ENCODE measurements at places on chromosomes 7 and 10.
A peak's percentile ranks its signal among the peaks of the same experiment; 100 is the strongest.

- DNase-seq, result no peak
Measured at GRCh38 chr10:93771354-93771753, 13.6 kb downstream of the LGI1 start.

GRCh38 chr7:111103678-111104274, 12.8 kb downstream of the LRRN3 start:
- DNase-seq, result no peak

DNA sequence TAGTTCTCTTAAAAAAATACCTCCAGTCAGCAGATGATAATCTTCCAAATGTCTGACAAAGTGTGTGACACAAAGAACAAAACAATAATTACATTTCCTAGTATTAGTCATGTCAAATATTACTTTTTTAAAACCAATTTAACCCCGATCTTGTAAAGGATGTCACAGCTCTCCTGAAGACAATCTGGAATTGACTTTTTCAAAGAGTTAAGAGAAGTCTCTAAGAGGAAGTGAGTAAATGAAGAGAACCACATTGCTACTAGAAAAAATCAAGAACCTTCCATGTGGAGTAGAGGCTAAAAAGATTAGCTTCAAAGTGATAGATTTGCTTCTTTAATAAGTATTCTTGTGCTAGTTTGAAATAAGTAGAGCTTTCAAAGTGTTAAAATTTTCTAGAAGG, 218.2 kb upstream of the IMMP2L start:
- no peak for DNase-seq

DNA sequence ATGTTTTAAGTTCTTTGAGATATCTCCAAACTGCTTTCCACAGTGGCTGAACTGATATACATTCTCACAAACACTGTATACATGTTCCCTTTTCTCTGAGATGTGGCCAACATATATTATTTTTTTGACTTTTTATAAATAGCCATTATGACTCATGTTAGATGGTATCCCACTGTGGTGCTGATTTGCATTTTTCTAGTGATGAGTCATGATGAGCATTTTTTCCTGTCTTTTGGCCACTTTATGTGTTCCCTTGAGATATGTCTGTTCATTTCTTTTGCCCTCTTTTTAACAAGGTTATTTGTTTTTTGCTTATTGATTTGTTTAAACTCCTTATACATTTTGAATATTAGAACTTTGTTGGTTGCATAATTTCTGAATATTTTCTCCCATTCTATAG, 1055.1 kb downstream of the NXPH1 start:
- peak; percentile 68 for DNase-seq

DNA sequence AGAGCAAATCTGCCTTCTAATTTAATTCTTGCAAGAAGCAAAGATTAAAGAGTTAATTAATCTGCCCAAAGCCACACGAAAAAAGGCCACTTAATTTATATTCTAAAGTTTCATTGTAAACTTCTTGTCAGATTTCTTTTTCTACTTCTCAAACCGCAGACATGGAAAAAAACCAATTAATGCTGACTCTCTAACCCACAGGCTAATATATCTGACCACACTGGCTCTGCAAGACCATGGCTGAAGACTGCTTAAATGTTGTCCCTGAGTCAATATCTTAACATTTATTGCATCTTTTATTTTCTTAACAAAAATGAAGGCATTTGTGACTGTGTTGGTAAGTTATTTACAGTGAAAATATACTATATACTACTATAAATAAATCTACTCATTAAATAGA, 234.0 kb upstream of the SP8 start:
- DNase-seq, result no peak

- DNase-seq, result no peak
Measured at GRCh38 chr7:138941545-138941944, 39.6 kb downstream of the KIAA1549 start.

DNA sequence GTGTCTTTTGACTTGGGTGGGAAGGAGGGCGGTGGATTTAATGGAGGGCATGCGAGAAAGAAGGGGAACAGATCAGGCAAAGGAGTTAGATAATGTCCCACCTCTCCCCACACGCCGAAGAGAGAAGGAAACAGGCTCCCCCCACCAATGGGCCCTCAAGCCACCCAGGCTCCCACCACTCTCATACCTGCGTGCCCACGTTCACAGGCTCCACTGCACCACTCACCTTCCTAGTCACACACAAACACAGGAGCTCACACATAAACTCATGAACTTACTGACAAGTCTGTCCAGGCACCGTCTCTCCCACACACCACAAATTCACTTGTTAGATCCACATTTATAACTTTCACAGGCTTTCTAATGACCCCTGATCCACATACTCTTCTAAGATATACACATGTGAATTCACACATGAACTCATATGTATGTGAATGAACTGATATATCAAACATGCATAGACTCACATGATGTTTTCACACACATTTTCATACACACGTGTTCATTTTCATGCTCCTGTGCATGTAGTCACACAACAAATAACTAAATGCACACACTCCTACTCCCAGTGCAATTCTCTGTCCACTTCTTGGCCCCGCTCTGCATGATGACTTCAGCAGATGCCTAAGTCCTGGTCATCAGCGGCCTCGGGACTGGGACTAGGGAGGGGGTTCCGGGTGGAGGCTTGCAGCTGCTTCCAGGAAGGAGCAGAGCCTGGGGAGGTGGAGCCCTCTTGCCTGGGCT, 1.5 kb downstream of the LZTS2 start:
- DNase-seq, result peak; percentile 92

GRCh38 chr7:43441231-43442130, 141.4 kb upstream of the STK17A start:
- DNase-seq, result no peak

DNA sequence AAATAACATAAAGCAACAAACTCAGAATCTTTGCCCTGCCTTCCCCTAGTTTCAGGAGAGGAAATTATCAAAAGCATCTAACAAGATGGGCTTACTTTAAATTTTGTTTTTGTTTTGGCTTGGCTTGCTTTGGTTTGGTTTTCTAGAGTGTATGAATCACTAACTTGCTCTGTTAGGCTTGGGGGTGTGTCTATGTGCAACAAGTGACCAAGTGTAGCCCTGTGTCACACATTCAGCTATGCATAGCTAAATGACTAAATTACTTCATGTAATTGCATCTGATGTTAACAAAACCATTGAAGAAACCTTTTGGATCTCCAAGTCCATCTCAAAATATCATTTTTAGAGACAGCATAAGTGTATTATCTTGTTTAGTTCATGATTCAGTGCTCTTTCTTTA, 251.0 kb downstream of the TFEC start:
- DNase-seq, result no peak

DNA sequence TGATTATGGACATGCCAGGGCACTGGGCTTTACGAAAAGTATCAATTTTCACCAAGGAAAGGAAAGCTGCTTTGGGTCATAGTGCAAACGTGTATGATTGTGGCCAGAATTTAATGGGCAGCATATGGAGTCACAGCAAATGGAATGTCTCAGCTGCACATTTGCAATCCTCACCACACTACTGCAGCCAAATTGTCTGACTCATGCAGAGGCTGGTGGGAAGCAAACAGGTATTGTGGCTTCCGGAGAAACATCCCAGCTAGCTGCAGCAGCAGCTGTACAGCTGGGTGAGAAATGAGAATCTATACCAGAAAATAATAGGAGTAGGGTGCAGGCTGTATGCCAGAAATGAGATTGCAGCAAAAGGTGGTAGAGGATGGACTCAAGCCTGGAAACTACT, 374.7 kb upstream of the VWC2 start:
- DNase-seq, result peak; percentile 0

DNA sequence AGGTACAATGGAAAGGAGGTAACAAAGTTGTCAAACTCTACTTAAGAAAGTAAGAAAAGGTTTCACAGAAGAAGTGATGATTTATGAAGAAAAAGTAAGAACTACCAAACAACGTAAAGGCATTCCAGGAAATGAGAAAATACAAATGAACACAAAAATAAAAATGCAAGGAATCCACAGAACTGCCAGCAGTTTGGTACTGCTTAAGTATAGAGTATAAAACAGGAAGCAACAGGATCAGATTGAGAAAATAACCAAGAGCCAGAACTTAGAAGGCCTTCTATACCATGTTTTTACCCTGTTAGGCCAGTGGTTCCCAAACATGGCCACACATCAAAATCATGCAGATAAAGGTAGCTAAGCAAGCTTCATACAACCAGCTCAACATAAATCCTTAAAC, 9.2 kb downstream of the NDUFA5 start:
- peak; percentile 38 for DNase-seq

GRCh38 chr7:30162622-30163124, 27.9 kb downstream of the MTURN start:
- peak; percentile 65 for DNase-seq

- DNase-seq, result no peak
Measured at GRCh38 chr7:16754856-16755317, 1.3 kb downstream of the TSPAN13 start.

DNA sequence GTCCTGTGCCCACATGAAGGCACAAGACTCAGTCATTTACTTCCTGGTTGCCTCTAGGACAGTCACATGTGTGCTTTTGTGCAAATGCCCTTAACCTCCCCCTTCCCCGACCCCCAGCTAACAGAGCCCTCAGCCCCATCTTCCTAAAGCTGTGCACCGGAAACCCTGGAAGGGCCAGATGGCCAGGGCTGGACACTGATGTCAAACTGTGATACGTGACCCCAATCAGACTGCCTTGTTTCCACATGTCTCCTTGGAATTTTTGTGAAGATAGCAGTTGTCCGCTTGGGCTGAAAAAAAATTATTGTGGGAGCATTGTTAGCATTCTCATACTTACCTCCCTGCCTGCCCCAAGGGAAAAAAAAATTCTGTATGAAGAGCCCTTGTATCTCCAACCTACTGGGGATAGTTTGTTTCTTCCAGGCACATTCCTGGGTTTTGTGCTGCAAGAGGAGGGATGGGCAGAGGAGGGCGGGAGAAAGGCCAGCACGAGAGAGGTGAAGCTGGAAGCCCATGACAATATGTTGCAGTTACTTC, 17.0 kb upstream of the ADAM12 start:
- DNase-seq, result no peak

- peak; percentile 39 for DNase-seq
Measured at GRCh38 chr7:40244226-40244625, 109.4 kb downstream of the SUGCT start.

GRCh38 chr10:1638889-1639419, 98.4 kb downstream of the ADARB2 start:
- no peak for DNase-seq

DNA sequence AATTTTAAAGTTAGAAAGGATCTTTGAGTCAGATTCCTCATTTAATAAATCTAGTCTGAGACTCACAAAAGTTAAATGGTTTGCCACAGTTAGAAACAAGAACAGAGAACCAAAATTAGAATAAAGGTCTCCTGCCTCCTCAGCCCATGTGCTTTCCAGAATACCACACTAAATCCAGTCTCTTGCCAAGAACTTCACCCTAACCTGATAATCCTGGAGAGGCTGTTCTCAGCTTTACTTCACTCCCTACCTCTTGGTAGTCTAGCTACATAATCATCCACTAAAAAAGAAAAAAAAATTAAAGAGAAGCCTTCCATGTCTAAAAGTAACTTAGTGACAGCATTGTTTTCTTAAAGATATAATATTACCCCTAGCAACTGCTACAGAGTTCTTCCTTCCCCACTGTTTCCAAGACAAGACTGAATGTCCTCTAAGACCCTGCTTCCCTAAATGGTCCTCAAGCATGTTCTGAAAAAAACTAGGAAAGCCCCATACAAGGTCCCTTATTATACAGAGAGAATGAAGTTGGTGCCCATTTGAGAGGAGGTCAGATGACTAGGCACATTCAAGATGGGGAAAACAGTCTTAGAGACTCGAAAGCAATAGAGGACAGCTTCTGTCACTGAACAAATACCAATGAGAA, 56.8 kb downstream of the ZNF438 start:
- no peak for DNase-seq

GRCh38 chr10:35336084-35336831, at the start of gene CCNY:
Gene CCNY, plus strand, starts transcription at chr10:35336509. Its CDS starts 545 bp downstream, at chr10:35337054.
- DNase-seq, result peak; percentile 66
